HCEC 1CT (cell line): ENCODE measurements at places on chromosomes 12 and 14.

GRCh38 chr14:36454599-36455240 lies 65.3 kb downstream of the NKX2-1 start:
- no peak for DNase-seq

- DNase-seq: no peak
These were observed 32.1 kb downstream of the MVK start for GRCh38 chr12:109605599-109606228.

DNA sequence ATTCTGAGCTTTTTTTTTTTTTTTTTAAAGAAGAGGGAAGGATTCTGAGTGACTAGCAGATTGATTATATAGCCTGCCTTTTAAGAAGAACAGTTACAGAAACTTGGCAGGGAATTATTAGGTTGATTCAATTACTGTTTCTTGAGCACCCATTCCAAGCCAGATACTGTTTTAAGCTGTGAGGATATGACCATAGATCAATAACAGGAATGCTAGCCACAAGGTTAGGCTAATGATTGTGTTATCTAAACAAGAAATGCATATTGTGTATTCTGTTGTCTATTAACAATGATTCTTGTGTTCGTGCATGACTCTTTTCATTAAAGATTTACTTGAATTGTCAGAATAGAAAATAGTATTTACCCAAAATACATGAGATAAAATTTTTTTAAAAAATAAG lies 67.1 kb downstream of the PRORP start:
- no peak for DNase-seq

- no peak for DNase-seq
These were observed 6.2 kb downstream of the TMEM120B start for GRCh38 chr12:121718653-121719239.

- DNase-seq: peak; percentile 28
These were observed 21.3 kb downstream of the CLEC2A start for GRCh38 chr12:9910716-9911421.

- DNase-seq: no peak
These were observed 278.6 kb downstream of the FOXG1 start for GRCh38 chr14:29045237-29045636.

DNA sequence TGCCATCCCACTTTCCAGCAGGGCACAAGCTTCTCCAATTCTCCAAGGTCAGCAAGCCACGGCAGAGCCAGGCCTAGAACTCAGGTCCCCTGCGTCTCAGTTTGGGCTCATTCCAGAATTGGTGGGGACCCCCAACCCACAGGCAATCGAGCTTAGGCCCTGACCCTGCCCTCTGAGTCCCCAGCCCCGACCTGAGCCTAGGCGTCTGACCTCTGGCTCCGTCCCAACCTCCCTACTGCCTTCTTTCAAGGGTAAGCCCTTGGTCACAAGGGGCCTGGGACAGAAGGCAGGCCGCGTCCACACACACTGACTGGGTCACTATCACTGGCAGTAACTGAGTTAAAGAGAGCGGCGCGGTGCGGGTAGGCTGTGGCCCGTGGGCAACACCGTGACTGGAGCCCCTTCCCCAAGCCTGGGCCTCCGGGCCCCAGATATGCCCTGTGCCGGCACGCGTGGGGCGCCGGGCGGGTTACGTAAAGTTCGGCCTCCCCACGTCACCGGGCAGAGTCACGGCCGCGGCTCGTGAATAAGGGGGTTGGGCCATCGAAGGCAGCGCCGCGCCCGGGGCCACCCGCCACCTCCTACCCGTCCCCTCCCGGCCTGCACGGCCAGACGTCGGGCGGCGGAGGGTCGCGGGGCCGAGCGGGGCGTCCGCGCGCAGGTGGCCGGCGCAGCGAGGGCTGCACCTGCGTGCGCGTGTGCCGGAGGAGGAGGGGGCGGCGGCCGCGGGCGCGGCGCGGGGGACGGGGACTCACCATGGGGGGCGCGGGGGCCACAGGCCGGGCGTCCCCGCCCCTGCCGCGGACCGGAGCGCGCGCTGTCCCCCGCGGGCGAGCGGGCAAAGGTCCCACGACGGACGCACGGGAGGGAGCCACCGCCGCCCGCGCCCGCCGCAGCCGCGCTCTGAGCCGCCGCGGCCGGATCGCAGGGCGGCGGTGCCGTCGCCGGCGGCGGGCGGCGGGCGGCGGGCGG lies 516 bp downstream of the ANKRD9 start:
- DNase-seq: no peak

- DNase-seq: peak; percentile 48
These were observed 67.2 kb upstream of the SYT1 start for GRCh38 chr12:78797196-78797931.

GRCh38 chr12:132600048-132601032 lies 10.0 kb downstream of the LRCOL1 start:
- no peak for DNase-seq

DNA sequence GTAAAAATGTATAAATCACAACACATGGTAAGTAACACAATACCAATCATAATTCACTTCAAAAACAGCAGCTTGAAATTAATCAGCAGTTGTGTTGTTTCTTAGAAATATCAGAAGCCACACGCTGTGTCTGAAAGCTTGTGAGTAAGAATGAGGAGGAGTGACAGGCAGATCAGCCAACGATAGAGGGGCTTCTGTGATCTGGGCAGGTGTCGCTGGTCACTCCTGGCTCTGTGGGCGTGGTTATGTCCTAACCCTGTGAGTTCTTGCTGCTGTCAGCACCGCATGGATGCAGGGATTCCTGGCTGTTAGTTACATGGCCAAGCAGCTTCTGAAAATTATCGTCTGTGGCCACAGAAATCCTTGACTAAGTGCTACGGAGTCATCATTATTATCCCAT lies 123.4 kb downstream of the SLC25A47 start:
- no peak for DNase-seq

DNA sequence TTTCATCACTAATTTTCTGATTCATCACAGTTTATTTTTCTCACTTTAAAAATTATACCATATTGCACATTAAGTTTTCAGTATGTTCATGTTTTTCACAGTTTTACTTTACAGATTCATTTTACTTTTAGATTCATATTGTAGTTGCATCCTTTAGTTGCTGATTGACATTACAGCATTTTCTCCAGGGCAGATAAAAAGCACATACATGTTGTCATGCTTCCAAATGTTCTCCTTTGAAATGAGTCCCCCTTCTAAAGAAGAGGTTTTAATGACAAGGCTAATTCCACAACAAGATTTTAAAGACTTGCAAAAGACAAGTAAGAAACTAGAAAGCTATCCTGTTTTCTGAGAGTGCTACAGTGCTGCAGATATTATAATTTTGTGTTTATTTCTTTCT lies 72.1 kb upstream of the RASSF8 start:
- DNase-seq: no peak

- no peak for DNase-seq
These were observed 42.0 kb upstream of the TSPAN9 start for GRCh38 chr12:3035171-3035570.

DNA sequence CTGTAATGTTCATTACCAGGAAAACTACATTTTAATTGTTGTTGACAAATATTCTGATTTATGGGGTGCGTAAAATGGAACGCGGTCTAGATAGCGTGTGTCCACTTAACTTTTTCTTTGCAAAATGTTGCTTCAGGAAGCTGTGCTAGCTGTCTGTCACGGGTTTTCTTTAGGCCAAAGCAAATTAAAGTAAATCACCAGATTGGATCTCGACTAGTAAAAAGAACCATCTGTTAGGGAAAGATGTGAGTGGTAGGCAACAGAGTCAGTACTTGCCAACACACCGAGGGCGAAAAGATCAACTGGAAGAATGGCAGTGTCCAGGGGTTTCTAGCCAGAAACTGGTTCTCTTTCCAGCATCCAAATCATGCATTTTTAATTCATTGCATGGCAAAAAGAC lies 404.9 kb upstream of the TMPO start:
- DNase-seq: no peak

DNA sequence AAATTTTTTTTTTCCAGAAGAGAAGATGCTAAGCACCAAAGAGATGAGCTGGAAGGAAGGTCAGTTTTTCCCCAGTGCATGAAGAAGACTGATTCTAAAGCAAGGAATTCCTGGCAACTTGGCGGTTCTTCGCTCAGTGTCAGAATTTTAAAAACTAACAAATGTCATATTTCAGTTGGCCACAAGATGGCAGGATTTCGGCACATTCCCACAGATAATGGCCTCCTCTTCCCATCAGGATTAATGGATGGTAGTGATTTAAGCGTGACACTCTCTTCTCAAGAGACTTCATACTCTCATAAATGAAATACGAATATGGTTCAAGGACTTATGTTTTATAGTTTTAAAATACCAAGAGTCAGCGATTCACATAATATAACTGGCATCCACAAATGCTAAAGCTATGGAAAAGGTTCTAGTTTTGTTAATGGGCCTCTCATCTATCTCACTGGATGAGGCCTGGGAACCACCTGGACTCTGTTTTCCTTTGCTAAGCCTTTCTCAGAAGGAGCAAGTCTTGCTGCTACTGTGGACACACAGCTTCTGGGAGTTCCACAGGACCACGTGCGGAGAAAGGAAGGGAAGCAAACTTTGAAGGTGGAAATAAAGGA lies 46.1 kb upstream of the PTPRO start:
- DNase-seq: peak; percentile 61

GRCh38 chr12:75856235-75856634 lies 175.3 kb downstream of the PHLDA1 start:
- DNase-seq: no peak

- DNase-seq: no peak
These were observed 20.3 kb downstream of the KNTC1 start for GRCh38 chr12:122547330-122547729.

DNA sequence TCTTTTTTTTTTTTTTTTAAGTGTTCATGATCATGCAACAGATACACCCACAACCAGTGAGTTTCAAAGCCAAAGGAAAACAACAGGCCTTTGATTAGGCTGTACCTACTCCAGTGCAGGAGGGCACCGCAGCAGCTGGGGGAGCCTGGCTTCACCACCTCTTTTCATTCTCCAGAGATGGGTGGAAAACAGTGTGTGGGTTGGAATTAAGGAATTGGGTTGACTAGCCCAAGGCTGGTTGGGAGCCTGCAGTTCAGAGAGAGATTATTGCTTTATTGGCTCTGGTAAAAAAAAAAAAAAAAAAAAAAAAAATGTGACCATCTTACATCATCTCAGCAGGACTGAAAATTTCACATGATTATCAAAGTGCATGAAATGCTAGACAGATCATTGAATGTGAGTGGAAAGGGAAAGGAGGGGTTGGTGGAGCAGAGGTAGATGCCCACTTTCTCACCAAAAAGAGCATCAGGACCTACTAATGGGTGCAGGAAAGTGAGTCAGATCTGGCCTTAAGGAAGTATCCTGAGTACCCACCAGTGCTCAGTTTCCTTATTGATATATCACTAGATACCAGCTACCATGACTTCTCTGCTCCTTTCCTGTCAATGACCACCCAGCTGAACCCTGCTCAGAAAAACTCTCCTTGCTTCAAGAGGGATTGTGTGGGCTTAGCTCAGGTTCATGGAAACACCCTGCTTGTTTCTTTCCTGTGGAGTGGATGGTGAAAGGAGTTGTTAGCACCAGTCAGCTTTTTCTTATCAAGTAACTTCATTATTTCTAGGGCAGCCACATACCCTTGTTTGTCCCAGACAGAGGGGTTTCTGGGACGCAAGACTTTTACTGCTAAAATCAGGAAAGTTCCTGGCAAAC lies 54.8 kb upstream of the DYRK2 start:
- DNase-seq: no peak

- peak; percentile 42 for DNase-seq
These were observed 91.6 kb downstream of the DHRS2 start for GRCh38 chr14:23727566-23728335.

DNA sequence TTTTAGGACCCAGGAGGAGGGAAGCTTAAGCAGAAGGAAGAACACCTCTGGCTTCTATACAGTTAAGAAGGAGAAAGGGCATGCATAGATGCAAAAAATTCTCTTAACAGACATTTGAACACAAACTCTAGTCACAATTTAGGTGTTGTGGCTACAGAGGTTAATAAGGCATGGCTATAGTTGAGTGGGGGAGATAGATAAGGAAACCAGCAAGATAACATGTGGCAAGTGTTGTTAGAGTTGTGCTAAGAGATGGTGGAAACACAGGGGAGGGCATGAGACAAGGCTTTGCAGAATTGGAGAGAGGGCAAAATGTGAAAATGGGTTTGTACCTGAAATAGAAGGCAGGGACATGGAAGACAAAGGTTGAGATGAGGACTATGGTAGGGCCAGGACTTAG lies 88.9 kb downstream of the MSRB3 start:
- DNase-seq: no peak

GRCh38 chr14:58563978-58564377 lies 73.8 kb upstream of the DACT1 start:
- no peak for DNase-seq

DNA sequence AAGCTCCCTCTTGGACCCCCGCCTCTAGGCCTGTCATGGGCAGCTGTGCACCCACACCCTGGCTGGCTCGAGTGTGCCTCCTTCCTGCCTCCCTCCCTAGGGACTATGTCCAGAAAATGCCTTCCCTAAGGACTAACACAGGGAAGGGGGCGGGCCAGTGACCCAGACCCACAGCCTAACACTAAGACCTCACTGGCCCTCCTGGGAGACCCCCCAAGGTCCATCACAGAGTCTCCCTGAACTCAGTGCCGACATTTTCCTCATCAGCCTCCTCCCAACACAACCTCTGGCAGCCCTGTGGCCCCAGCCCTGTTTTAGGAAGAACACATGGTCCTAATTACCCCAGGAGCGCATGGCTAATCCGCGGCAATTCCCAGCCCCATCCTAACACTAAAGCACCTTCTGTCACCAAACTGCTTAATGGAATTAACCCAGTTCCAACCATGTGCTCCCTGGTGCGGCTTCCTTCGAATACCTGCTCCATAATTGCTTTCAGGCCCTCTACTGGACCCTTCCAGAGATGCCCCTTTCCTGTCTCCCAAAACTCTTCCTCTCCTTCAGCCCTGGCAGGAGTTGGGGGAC lies 5.6 kb downstream of the MSI1 start:
- no peak for DNase-seq

DNA sequence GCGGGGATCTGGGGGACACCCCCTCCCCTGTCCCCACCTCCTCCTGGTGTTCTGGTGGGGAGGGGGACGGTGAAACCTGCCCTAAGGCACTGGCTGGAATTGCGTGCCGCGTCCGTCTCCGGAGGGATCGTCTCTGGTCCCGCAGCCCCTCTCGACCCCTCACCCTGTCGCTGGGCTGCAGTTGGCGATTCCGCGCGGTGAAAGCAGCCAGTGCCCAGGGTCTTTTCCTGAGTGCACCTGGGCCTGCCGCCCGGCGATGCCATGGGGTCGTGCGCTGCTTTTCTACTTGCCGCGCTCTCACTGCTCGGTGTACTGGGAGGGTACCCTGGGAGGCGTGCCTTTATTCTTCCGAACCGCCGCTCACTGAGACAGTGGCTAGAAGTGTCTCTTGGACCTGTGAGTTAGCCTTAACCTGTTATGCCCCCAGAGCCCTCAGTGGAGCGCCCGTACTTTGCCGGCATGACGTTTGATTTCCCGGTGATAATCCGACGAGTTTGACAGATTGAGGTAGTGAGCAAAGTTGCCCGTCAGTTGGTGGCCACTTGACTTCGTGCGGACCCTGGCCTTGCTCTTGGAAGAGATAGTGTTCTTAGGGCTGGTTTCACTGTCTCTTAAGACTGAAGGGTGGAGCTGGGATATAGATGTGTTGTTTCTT lies 788 bp downstream of the SFSWAP start:
- DNase-seq: no peak

- DNase-seq: no peak
These were observed 7.7 kb downstream of the ANAPC5 start for GRCh38 chr12:121344506-121344905.
